ENCODE measurements at places on chromosomes 3 and 15.

- DNase-seq: no peak
Measured at GRCh38 chr3:49769286-49769915, 16.9 kb downstream of the IP6K1 start.

DNA sequence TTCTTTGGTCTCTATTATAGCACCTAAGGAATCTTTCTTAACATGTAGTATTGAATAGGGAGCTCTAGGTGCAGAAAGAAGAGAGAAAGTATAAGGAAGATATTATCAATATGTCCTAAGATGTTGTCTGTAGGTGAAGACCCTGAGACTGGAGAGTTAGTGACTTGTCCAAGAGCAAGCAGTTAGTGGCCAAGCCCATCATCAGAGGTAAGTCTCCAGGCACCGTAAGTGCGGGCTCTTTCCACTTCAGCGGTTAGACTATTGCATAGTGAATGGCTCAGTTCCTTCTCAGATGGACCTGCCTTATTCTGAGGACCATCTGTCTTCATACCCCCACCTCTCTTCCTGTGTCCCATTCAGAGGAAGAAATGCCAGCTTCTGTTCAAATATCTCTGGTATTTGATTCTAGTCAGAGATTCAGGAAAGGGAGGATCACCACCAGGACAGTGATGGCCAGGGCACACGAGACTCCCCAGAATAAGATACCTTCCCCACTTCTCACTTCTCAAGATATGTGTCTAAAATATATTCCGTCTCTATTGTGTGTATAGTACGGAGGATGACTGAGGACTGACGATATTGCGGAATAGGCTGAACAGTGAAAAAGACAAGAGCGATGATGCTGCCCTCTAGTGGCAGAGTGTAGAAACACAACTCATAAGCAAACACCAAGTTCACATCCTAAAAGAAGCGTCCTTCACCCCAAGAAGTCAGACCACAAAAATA, 19.1 kb upstream of the ADGRG7 start:
- DNase-seq: peak; percentile 68

DNA sequence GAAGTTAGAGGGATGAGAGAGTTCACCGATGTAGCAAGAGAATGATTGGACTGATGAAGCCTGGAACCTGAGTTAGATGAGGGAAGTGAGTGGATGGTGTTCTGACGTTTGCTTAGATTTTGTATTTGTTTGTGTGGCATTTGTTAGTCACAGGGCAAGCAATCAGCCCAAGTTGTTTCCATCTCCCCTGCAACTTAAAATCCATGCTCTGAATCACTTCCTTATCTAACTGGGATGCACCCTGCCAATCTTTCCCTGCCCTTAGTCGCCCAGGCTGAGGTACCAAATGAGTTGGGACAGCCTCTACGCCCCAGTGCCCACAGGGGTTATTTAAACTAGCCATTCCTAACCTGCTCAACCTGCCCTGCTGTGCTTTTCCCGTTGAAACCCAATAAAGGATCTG, 12.6 kb downstream of the PAQR5 start:
- DNase-seq: no peak

- peak; percentile 19 for DNase-seq
Measured at GRCh38 chr15:76058714-76059319, 968 bp upstream of the TMEM266 start.

DNA sequence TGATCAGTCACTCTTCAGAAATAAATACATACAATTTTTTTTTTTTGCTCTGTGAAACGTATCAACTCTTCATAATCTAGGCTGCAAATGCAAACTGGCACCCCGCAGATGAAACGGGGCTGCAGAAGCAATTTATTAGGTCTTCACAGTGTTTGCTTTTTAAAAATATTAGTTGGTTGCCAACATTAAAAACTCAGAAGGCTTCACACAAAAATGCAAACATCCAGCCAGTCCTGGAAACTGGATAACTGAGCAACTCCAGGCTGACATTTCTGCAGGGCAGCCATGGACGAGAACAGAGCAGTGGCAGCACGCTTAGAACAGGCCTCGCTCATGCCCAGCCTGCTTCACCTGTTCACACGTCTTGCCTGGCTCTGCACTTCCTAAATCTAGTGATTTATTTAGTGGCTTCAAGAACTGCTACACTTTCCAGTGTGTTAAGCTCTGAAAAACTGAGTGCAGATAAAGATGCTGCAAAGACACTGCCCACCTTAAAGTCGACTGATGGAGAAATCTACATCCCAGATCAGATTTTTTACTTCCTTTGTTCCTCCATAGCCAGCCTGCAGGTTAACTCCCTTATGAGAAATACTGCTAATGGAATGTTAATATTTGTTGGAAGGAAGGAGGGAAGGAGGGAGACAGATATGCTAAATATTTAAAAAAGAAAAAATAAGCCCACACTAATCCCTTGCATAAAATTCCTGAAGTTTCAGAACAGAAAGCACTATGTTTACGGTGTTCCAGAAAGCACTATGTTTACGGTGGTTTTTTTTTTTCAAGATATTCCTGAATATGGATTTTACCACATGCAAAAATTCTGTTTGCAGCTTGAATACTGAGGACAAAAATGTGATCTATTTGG, 53.6 kb downstream of the SETMAR start:
- DNase-seq: no peak

- no peak for DNase-seq
Measured at GRCh38 chr15:51907136-51907862, 64.3 kb downstream of the LEO1 start.

DNA sequence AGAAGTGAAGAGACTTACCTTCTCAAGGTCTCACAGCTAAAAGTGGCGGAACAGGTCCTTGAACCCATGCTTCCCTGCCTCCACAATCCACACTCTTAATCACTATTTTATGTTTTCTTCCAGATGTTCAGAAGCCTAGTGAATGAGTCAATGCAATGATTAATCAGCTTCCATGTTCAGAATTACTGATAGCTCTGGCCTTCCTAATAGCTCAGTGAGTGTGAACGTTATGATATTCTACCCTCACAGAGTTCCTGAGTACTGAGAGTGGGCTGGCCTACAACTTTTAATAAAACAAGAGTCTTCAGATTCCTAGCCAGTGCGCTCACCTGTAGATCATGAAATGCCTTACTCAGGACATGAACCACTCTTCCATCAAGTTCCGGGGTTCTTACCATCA, 443.0 kb upstream of the ADAMTS9 start:
- no peak for DNase-seq

DNA sequence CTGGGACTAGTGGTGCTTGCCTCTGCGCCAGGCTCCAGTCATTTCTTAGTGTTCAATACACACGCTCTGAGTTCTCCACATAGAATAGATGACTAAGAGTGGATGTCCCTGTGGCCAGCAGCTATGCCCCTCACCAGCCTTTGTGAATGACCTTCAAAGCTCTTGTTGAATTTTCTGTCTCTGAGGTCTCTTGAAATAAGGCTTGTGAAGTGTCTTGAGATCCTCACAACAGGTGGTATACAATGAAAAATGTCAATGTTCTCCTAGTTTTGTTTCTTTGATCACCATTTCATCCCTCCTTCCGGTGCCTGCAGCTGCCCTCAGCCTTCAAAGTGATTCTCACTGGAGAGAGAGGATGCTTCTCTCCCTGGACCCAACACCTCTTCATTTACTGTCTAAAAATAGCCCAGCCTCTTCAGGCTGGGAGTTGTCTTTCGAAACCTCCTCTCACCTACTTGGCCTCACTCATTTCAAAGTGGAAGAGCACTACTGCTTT, 5.4 kb downstream of the MAPKBP1 start:
- DNase-seq: no peak

GRCh38 chr3:55558316-55558715, 71.2 kb upstream of the WNT5A start:
- no peak for DNase-seq

GRCh38 chr3:64141476-64141875, 83.8 kb downstream of the PRICKLE2 start:
- DNase-seq: no peak

DNA sequence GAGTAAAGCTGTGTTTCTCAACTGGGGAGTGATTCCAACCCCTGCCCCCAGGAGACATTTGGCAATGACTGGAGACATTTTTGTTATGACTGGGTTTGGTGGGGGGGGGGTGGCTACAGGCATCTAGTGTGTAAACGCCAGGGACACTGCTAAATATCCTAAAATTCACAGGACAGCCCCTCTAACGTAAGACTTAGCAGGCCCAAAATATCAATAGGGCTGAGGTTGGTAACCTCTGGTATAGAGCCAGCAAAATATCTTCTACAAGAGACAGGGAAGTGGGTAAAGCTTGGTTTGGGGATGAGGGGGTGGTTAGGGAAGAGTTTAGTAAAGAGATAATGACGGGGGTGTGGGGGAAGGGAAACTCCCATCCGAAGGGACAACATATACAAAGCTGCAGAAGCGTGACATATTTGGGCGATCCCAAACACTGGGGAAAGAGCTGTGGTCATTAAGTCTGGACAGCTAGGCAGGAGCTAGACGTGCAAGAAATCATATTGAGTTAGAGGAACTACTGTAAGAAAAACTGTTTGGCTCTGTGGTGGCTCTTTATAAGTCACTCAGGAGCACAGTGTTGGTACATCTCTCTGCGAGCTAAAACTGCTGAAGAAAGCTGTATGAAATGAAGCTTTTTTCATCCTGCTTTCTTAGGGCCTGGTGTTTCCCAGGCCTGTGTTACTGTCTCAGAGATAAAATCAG, 697 bp upstream of the TRIM69 start:
- DNase-seq: peak; percentile 63

- peak; percentile 61 for DNase-seq
Measured at GRCh38 chr3:185332026-185332735, 30.8 kb upstream of the MAP3K13 start.

DNA sequence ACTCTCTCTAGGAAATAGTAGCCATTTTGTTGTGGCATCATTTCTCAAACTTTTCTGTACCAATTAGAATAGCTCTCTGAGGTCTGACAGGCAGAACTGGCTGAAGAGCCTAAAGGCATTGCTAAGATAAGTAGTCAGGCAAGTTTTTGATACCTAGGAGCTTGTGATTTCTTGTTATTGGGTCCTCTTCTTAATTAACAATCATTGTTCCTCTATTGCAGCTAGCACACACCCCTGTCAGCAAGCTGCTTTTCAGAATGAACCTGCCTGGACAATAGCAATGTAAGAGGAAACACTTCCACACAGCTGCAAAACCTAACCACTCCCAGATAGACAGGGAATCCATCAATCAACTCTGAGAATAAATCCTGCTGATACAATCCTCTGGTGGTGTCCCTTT, 403.9 kb upstream of the TBL1XR1 start:
- DNase-seq: no peak

- no peak for DNase-seq
Measured at GRCh38 chr3:197003461-197004385, 25.9 kb downstream of the MELTF start.

- DNase-seq: no peak
Measured at GRCh38 chr3:2770451-2770850, 339.7 kb downstream of the IL5RA start.

GRCh38 chr15:92900731-92901071, 577 bp downstream of the CHD2 start:
- no peak for DNase-seq

GRCh38 chr3:184169896-184170875, 4.5 kb upstream of the AP2M1 start:
- DNase-seq: no peak

- DNase-seq: no peak
Measured at GRCh38 chr15:66935688-66936087, 129.7 kb upstream of the SMAD3 start.

GRCh38 chr3:85171976-85172375, 213.2 kb downstream of the CADM2 start:
- no peak for DNase-seq

DNA sequence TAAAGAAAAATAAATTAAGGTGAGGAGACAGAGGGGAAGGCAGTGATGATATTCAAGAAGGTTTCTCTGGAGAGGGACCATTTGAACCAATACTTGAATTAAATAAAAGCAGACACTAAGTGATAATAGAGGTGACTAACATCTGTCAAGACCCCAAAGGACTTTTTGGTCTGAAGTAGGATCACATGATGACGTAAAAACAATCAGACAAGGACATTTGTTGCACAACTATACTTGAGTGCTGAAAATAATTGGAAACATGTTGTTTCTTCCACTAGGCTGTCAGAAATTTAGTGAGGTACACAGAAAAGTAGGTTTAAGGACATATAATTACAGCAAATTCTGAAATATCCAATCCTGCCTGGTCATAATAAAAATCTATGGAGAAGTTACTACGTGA, 179.5 kb downstream of the WNT5A start:
- no peak for DNase-seq

DNA sequence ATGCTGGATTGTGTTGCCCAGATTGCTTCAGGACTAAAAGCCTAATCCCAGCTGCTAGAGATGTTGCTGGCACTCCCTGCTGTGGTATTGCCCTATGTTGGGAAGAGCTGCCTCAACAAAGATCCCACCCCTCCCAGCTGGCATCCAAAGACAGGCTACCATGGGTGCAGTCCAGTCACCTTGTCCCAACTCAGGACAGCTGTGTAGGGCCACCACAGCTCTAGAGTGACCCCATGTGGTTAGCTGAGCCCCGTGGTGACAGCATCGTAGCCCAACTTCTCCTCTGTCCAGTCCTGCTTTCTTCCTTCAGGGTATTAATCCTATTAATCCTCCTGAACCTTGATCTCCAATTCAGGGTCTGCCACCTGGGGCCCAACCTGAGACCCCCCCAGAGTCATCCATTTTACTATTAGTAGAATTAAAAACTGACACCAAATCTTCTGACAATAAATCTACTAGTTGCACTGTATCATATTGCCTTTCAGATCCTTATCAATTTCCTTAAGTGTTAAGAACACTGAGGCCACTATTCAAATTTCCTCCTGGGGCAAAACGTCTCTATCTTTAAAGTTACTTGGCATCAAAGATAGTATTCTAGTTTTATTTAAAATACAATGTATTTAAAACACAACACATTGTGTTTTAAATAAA, 83.5 kb downstream of the AQP9 start:
- DNase-seq: no peak

- no peak for DNase-seq
Measured at GRCh38 chr3:173109143-173109542, 31.9 kb downstream of the SPATA16 start.

DNA sequence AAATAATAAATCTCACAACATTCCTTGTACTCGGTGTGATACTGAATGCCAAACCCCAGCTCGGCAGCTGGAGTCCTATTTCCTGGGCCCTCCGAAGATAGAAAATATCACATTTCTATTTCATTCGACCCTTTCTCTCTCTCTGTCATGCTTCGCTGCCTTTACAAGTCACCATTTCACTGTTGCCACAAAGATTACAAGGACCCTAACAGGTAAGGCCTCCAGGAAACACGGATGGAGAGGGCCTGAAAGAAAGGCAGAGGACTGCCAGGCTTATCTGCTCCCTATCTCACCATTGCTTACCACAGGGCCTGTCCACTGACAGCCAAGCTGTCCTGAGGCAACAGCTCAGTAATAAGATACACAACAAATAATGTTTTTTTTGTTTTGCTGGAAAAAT, 376.5 kb downstream of the MECOM start:
- no peak for DNase-seq

- no peak for DNase-seq
Measured at GRCh38 chr3:31300456-31301443, 232.0 kb upstream of the STT3B start.

- DNase-seq: no peak
Measured at GRCh38 chr15:92000709-92001108, 147.2 kb downstream of the SLCO3A1 start.

- DNase-seq: no peak
Measured at GRCh38 chr3:187735383-187735782, 9.9 kb downstream of the BCL6 start.

- no peak for DNase-seq
Measured at GRCh38 chr3:81003817-81004216, 757.6 kb downstream of the GBE1 start.
